Activated CD8-positive, alpha-beta memory T cell treated with anti-CD3 and anti-CD28 coated beads for 1 hour (primary cell): ENCODE measurements at places on chromosomes 7 and 10.

DNA sequence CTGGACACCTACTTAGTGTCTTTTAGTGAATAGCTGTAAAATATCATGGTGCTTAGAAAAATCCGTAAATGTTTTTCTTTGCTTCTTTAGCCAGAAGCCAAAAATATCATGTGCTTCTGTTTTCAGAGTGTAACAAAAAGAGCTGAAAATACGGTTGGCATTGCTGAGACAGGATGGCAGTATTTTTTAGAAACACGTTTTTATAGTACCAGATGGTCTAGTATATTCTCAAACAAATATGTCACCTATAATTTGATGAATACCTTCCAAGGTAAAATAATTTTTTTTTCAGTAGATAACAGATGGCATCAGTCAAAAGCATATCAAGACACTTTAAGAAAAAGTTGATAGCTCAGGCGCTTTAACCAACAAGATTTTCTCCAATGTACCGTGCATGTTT, 326.6 kb downstream of the PHF14 start:
- no peak for DNase-seq

DNA sequence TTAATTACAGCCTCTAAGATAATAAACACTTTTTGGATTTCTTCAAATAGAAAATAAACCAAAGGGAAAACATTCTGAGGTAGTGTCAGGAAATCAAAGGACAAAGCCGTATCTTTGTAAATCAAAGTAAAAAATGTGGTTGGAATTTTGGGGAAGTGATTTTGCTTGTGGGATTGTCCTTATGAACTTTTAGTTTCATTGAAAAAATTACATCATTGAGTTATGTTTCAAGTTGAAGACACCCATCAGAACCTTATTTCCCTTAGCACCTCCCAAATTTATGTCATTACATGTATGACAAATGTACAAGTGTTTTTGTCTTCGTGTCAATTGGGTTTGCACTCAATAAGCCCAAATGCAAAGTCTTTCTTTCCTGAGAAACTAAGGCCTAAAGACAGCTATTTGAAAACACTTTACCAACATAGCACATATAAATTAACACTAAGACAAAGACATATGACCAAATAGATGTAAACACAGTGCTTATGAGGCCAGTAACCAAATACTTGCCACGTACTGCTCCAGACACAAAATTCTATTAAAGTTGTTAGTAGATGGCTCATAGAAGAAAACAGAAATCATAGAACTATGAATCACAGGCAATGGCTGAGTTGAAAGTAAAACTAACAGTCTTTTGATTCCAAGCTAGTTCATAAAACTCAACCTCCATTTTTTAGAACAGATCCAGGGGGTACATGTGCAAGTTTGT, 26.9 kb upstream of the LAMB4 start:
- DNase-seq: no peak

GRCh38 chr7:151559557-151560183, 40.0 kb upstream of the RHEB start:
- no peak for DNase-seq

GRCh38 chr7:91543646-91544045, 279.4 kb downstream of the FZD1 start:
- DNase-seq: no peak

DNA sequence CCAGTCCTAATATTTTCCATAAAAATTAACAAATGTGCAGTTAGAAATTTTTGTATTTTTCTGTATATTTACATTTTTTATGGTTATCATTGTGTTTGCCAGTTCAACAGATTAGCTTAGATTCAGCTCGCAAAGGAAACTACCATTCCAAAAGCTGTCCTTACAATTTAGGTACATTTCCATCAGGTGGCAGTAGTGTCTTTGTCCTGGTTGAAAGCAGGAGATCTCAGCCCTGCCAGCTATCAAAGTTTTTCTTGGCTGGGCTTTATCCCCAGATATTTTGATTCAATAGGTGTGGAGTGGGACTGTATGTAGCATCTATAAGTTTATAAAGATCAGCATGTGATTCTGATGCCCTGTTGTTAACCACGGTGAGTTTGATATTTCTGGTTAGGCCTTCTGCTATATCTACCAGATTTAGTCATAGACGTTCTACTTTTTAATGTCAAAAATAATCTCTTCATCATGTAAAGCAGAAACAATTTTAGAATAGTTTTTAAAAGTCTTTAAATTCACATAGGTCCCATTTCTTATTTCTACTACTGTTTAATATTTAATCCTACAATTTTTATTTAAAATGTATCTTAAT, 15.5 kb upstream of the ICA1 start:
- DNase-seq: no peak

DNA sequence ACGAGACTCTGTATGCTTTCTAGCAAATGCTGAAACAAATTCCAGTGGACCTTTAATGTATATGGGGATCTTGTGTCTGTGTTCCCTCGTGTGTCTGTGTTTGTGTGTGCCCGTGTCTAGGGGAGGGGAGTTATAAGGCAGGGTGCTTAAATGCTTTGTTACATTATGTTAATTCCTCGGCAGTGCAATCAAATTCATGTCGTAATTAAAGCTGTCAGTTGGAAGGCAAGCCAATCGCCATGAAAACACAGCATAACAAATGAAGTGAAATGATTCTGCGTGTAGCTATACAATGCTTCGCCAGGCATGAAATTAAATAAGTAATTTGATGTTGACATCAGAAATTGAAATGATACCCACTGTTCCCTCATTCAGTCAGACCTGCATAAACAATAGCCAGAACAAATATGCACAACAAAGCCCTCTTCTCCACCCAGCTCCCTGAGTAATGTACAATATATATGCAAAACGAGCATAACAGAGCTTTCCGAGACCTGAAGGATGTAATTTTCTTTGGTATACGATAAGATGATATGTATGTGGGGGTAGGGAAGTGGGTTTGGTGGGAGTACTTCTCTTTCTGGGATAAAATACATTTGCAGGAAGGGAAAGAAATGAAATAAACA, 534.1 kb downstream of the AUTS2 start:
- DNase-seq: no peak

DNA sequence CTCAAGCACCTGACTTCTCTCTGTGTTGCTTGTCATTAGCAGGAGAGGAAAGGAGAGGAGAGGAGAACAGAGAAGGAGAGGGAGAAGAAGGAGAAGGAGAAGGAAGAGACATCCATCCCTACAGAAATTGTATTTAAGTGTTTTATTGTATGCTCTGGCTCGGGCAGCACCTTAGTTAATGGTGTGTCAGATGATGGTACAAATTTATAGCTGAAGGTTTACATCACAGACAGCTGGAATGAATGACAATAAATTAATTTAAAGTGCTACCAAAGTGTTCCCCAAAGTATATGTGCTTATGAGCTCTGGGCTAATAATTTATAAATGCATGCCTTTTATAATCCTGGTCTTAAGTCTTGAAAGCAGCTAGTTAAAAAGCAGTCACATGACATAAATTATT, 38.1 kb upstream of the ZMIZ1 start:
- DNase-seq: no peak

DNA sequence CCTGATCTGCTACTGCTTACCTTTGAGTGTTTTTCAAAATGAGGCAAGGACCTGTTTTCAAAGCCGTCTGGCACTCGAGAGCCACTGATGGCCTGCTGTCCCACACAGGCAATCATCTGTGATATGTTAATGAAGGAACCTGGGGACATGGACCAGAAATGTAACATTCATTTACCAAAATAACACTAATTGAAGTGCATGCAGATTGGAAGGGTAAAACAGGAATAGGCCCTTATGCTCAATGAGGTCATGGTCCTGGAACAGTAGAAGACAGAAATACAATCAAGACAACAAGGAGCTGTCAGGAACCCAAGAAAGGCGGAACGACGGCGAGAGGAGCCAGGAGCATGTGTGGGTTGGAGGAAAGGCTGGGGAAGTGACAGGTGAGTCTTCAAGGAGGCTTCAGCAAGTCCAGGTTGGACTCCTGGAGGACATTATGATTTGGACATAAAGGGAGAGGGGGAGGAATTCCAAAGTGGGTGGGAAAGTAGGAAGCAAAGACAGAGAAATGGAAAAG, 28.3 kb downstream of the POLR3A start:
- no peak for DNase-seq

- DNase-seq: no peak
Measured at GRCh38 chr10:48801001-48801421, 116.3 kb downstream of the WDFY4 start.

GRCh38 chr7:69811476-69812308, 213.4 kb downstream of the AUTS2 start:
- no peak for DNase-seq

DNA sequence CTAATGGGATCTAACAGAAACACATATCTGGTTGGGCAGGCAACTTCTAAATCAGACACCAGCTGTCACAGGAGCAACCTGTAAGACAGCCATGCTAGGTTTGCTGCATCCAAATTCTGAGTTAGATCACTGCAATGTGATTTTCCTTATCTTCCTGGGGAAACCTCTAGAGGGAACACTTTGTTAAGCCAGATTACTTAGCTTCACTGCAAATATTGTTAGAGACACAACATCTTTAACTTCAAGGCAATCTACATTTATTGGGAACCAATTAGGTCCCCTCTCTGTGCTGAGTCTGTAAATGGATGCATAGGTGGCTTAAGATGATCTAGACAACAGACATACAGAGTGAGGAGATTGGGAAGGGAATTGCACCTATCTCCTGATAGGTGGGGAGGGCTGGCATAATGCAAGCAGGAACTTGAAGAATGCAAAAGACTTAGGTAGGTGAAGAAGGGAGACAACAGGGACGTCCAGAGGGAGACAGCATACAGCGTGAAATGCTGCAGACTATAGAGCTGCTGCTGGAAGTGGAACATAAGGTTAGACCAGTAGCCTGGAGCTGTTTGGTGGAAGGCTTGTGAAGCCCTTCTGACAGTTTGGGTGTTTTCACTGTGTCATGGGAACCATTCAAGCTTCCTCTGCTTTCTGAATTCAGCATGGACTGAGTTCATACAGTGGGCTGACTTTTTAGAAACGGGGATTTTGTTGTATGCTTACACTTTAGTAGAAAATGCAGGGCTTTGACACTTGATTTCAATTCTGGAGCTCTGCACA, 109.8 kb upstream of the ELMO1 start:
- DNase-seq: no peak

DNA sequence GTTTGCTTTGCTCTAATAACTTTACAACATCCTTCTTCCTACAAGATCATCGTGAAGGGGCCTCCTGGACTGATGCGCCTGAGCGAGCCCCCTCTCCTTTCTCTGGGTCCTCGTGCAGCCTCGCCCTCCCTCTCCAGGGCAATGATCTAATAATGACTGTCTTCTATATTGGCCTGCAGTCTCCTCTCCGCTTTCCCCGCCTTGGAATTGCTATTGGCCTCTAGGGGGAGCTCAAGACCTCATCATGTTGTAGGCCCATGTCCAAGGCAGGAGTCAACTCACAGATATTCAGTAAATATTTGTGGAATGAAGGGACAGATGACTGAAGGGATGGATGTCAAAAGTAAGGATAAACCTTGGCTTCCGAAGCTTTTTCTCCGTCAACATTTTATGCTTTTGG, 1180.3 kb downstream of the TYW1 start:
- DNase-seq: no peak

- no peak for DNase-seq
Measured at GRCh38 chr10:88388324-88388723, 194.8 kb downstream of the RNLS start.

- no peak for DNase-seq
Measured at GRCh38 chr7:79293655-79294142, 159.8 kb downstream of the MAGI2 start.
